ENCODE measurements at places on chromosomes 13 and 19. TPM values are rescaled to one million over a fixed set of nuclear protein-coding genes. Genes with fewer than 3 reads are reported as not detected.

Gene UBE2M
- 92.4 TPM for total RNA-seq

Gene CDX2
- total RNA-seq: not detected

Gene PSG1
- total RNA-seq: not detected

Gene HTR2A
- not detected for total RNA-seq

Gene LGALS7B
- not detected for total RNA-seq

Gene LAIR1
- total RNA-seq: 56.6 TPM

Gene ARGLU1
- total RNA-seq: 113 TPM

Gene KLF1
- total RNA-seq: 0.13 TPM

Gene FAM216B
- not detected for total RNA-seq

Gene ZNF17
- 12.6 TPM for total RNA-seq

Gene ZNF333
- total RNA-seq: 11.7 TPM

Gene APOE
- not detected for total RNA-seq

Gene ZNF563
- total RNA-seq: 4.5 TPM

Gene S1PR2
- total RNA-seq: 9.5 TPM

Gene PRODH2
- not detected for total RNA-seq

Gene ZNF283
- total RNA-seq: 6.5 TPM

Gene PRR12
- 36.2 TPM for total RNA-seq

Gene ZNF208
- 0.78 TPM for total RNA-seq

Gene ZFP14
- total RNA-seq: 5.4 TPM

Gene KCNN4
- 72.3 TPM for total RNA-seq

Gene ZNF837
- total RNA-seq: 1.7 TPM

Gene HPN
- total RNA-seq: not detected

Gene C3
- 0.28 TPM for total RNA-seq

Gene SEMA6B
- total RNA-seq: not detected

Gene JUND
- total RNA-seq: 402 TPM

Gene RDH8
- total RNA-seq: not detected

Gene OR10H1
- not detected for total RNA-seq

Gene CKM
- total RNA-seq: not detected

Gene C19orf67
- not detected for total RNA-seq

Gene ZNF317
- 30.8 TPM for total RNA-seq

Gene SCEL
- total RNA-seq: not detected

Gene MIER2
- total RNA-seq: 20.8 TPM

Gene KLK15
- total RNA-seq: not detected

Gene FZR1
- 72.2 TPM for total RNA-seq

Gene INSL3
- 7.9 TPM for total RNA-seq
